ENCODE measurements at places on chromosomes 5 and 9.
A peak's percentile ranks its signal among the peaks of the same experiment; 100 is the strongest.

DNA sequence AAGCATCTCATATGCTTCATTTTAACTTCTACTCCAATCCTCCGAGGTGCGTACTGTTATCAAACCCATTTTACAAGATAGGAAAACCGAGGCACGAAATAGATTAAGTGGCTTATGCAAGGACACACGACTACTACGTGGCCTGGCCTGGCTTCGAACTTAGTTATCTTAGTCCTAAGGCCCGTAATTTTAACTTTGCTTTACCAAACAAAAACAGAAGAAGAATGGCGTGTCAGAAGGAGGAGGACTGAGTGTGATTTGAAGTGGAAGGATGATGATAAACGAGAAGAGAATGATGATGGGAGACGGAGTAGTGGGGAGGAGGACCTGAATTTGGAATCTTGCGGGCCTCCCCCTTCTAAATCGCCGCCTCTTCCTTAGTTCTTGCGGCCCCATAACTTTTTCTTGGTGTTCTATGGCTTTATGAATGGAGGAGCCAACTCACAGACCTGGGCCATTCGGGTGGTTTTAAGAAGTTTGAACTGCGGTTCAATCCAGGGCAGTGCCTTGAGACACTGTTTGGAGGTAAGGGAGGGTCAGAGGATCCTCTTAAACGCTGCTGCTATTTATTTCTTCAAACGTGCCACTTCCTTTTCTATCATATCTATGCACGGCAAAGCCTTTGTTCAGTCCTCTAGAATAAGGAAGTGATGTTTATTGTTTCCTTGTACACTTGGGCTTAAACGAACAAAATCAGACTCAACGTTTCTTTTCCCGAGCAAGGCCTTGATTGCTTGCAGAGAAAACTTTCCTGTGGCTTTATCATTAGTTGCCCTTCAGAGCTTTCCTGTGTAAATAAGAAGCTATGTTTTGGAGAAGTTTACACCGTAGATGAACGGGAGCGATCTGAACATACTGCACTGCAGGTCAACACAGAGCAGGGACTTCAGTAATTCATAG, 795 bp downstream of the CNOT8 start:
- no peak for DNase-seq

GRCh38 chr5:111933086-111933485, 176.1 kb upstream of the NREP start:
- DNase-seq, result no peak

GRCh38 chr9:83153030-83153429, 90.1 kb upstream of the RASEF start:
- no peak for DNase-seq

DNA sequence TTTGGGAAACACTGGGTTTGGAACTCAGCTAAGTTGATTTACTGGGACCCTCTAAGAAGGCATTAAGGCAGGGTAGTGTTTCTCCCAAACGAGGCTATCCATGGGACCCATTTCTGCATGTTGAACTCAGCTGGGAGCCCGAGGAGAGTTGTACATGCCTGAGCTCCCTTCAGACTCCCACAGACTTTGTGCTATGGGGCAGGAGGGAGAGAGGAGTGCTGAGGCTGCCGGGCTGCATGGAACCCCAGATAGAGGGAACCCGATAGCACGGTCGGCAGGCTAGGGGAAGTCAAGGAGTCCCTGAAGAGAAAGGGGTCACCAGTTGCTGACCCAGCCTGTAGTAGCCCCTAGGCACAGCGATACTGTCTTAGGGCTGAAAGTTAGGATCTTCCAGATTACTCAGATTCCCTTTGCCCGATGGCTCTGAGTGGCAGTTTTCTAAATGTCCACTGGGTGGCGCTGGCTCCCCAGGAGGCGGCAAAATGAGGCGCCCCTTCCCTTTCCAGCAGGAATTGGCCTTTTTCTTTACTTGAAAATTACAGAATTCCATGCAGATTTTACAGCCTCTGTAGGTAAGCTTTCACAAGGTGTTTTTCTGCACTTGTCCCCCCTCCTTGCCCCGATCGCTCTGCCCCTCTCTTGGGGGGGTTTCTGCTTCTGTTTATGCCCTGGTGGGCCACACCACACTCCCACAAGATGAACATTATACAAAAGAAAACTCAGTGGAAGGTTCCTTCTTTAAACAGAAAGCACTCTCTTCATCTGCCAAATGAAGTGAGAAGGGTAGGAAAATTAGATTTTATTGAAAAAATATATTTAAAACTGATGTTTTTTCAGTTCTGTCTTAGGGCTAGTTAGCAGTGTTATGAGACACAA, 17.8 kb downstream of the NANS start:
- peak; percentile 56 for DNase-seq

DNA sequence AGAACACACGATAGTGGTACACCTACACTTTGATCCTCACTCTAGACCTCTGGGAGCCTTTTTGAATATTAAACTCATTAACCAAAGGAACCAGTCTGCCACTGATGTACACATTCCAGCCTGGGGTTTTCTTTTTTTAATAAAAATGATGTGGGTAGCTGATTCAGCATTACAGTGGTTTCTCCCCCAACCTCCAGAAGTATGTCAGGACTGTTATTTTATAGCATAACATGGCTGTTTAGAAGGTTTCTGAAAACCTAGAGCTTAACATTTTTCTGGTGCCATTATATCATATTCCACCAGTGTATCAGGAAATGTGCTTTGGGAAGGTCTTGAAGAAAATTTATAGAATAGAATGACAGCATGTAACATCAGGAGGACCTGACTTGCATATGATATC, 540.9 kb upstream of the WWC1 start:
- no peak for DNase-seq

- no peak for DNase-seq
These were observed 1.4 kb upstream of the CDKN2AIPNL start for GRCh38 chr5:134413046-134413445.

DNA sequence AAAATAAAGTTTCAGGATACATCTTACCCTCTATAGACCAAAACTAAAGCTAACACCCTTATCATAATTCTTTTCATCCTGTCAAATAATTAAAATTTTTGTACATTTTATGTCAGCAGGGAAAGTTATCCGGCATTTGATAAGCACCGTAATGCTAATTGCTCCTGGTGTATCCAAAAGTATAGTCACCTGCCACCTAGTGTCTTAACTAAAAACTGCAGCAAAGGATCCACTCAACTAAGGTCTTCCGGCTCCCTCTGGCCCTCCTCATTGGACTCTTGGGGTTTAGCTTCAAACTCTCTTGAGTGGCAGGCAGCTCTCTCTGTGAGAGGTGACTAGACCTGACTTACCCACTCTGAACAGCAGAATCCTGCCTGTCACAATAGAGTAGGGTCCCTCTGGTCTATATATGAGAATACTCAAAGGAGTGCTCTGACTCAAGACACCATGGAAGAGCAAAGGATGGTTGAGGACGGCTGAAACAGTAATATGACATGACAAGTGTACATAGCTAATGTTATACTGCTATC, 60.4 kb upstream of the CAST start:
- no peak for DNase-seq

- no peak for DNase-seq
These were observed 13.1 kb upstream of the DCAF12 start for GRCh38 chr9:34139477-34140146.

GRCh38 chr5:555058-555623, 30.9 kb upstream of the SLC9A3 start:
- no peak for DNase-seq

- DNase-seq, result no peak
These were observed 996.4 kb upstream of the WWC1 start for GRCh38 chr5:167294882-167295680.

GRCh38 chr5:31944684-31945445, 229.3 kb downstream of the GOLPH3 start:
- DNase-seq, result no peak

GRCh38 chr9:136665704-136666371, 3.1 kb downstream of the EGFL7 start:
- DNase-seq, result no peak

DNA sequence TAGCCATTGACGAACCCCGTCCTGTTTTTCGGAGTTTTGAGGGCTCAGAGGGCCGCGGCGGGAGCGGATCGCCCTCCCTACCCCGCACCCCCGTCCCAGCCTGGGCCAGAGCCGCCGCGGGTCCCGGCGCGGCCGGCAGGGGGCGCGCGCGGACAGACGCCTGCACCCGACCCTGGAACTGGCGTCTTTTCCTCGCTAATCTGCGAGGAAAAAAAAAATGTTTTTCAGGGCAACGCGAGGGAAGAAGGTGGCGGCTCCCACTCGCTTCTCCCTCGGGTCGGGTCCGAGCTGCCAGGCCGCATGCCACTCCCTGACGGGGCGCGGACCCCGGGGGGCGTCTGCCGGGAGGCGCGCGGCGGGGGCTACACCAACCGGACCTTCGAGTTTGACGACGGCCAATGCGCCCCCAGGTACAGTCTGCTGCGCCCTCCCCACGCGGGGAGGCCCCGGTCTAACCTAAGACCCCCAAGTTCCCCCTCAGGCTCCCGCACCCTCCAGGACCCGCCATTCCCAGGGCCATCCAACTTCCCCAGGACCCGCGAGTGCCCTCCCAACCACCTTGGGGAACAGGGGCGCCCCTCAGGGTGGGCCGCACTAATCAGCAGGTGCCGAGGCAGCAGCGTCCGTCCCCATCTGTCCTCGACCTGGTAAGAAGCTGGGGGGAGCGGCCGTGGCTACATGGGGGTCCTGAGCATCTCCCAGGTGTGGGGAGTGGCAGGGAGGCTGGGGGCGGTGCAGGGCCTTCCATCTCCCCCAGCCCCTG, at the start of gene KCNT1:
Gene KCNT1 (plus strand): TSS at position 227 of the 763 bp plus-strand sequence. CDS start 74 bp downstream, at position 301.
- DNase-seq, result no peak

DNA sequence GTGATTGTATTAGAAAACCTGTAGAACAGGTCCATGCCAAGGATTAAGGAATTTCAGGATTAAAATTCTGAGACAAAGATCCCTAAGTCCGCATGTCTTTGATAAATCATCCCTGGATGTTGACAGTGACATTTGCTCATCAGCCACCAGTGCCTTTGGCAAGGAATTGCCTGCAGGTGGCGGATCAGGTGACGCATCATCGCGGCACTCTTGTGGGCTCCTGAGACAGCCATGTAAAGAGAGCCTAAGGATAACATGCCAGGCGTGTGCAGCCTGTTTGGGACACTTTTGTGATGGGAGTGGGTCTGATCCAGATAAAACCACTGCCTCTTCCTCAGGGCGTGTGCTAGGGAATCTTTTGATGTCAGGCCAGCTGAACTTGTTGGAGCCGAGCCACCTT, 40.6 kb downstream of the ADCY2 start:
- no peak for DNase-seq

- no peak for DNase-seq
These were observed 926.3 kb downstream of the TLE4 start for GRCh38 chr9:80498001-80498555.

GRCh38 chr9:33320568-33321261, 30.4 kb downstream of the NFX1 start:
- no peak for DNase-seq

- no peak for DNase-seq
These were observed 41.6 kb downstream of the ERGIC1 start for GRCh38 chr5:172875505-172876279.

DNA sequence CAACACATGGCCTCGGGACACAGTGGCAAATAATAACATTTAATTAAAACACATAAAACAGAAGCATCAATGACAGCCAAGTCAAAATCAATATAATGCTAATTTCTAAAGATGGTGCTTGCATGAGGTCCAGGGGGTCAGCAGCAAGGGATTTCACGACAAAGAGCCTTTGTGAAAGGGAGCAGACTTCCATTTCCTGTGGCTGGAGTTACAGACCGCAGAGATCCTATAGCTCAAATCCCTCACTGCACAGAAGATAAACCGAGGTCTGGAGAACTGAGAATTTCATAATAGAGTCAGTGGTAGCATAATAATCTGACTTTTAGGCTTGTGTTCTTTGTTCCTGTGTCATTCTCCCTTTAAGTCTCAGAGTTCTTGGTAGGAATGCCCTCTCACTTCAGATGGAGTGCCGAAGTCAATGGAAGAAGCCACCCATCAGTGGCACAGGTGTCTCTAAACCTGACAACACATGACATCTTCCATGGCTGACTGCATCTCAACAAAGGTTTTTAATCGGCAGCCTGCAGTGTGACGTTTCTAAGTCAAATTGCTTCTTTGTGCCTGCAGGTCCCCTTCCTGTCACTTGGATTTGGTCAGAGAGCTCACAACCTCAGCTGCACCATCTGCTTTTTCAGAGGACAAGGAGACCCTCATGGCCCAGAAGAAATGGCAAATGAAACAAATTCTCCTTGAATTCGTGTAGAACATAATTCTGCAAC, 67.4 kb downstream of the CARTPT start:
- DNase-seq, result no peak

DNA sequence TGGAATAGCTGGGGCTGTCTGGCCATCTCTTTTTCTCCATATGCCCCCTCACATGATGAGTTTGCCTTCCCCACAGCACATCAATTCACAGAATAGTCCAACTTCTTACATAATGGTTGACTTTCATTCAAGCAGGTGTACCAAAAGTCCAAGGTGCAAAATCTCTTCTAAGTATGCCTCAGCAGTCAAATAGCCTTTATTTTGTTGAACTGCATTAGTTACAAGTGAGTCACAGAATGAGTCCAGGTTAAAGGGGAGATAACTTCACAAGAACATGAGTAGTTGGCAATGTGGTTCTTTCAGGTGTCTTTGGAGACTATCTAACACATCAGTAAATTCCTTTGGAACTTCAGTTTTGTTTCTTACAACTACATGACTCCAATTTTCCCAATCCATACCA, 672.5 kb downstream of the PRELID2 start:
- no peak for DNase-seq

- peak; percentile 64 for DNase-seq
These were observed 125.5 kb downstream of the OLFM1 start for GRCh38 chr9:135212961-135213360.

- DNase-seq, result no peak
These were observed 94.1 kb upstream of the ITGA2 start for GRCh38 chr5:52895075-52895474.

- DNase-seq, result no peak
These were observed 229.2 kb upstream of the WWC1 start for GRCh38 chr5:168062239-168062638.

- no peak for DNase-seq
These were observed 142.5 kb upstream of the SLC24A2 start for GRCh38 chr9:19931098-19931890.

DNA sequence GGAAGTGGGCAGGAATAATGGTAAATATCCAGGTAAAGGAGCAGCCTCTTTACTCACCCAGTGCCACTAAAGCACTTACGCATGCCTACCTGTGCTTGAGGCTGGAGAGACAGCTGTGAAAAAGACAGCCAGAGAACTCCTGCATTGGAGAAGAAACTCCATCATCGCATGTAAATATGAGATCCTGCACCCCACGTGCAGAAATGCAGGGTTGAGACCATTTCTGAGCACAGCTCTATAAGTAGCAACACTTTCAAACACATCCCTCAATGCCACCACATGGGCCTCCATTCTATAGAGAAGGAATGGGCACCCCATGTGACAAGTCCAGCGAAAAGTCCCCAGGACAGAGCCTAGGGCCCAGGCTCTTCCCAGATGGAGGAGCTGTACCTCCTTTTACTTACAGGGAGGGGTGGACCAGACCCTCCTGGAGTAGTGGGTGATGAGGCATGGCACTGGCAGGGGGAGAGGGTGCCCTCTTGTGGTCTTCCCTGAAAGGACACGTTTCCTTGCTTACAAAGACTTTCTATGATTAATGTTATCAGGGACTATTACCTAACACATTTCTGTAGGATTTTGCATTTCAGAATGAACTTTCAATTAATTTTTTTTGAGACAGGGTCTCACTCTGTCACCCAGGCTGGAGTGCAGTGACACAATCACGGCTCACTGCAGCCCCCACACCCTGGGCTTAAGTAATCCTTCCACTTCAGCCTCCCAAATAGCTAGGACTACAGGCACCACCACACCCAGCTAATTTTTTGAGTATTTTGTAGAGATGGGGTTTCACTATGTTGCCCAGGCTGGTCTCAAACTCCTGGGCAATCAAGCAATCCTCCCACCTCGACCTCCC, 55.3 kb upstream of the IL17B start:
- peak; percentile 60 for DNase-seq

- no peak for DNase-seq
These were observed 198.4 kb upstream of the SNX2 start for GRCh38 chr5:122576256-122577016.
